ENCODE measurements at places on chromosomes 1 and 21.

- no peak for DNase-seq
These were observed 44.7 kb downstream of the SLC30A10 start for GRCh38 chr1:219883400-219884332.

- DNase-seq: no peak
These were observed 1.5 kb downstream of the ATP8B2 start for GRCh38 chr1:154326546-154327465.

GRCh38 chr1:218299416-218299815, 14.3 kb downstream of the RRP15 start:
- no peak for DNase-seq

DNA sequence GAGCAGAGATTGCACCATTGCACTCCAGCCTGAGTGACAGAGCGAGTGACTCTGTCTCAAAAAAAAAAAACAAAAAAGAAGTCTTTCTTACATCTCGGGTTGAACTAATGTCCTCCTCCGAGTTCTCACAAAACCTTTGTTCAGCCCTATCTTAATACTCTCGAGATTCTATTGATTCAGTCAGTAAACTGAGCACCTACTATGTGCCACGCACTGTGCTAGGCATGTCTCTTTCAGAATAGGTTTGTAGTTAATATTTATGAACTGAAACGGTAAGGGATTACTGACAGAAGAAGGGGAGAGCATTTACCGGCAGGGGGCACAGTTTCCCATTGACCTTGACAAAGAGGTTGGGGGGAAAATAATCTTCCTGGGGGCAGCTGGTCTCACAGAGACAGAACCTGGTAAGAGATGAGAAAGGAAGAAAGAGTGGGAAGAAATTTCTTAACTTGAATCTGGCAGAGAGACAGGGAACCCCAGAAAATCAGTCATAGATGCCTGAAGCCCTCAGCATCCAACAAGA, 3.4 kb downstream of the PIAS3 start:
- no peak for DNase-seq

GRCh38 chr21:31479714-31480113, 135.7 kb upstream of the TIAM1 start:
- peak; percentile 84 for DNase-seq

GRCh38 chr1:217153361-217153760, 430.1 kb upstream of the ESRRG start:
- no peak for DNase-seq

DNA sequence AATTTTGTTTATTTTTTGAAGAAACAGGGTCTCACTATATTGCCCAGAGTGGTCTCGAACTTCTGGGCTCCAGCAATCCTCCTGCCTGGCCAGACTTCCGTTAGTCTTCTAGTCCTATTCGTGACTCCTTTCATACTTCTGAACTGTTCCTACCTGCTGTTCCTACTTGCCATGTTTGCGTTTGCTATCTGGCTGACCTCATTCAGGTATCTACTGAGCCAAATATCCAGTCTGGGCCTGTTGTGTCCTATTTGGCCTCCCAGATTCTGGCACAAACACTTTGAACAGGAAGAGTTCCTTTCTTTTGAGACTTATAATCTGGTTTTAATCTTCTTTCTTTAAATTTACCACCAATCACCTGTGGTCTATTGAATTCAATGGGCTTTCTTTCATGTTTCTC, 6.9 kb upstream of the NR1I3 start:
- no peak for DNase-seq

DNA sequence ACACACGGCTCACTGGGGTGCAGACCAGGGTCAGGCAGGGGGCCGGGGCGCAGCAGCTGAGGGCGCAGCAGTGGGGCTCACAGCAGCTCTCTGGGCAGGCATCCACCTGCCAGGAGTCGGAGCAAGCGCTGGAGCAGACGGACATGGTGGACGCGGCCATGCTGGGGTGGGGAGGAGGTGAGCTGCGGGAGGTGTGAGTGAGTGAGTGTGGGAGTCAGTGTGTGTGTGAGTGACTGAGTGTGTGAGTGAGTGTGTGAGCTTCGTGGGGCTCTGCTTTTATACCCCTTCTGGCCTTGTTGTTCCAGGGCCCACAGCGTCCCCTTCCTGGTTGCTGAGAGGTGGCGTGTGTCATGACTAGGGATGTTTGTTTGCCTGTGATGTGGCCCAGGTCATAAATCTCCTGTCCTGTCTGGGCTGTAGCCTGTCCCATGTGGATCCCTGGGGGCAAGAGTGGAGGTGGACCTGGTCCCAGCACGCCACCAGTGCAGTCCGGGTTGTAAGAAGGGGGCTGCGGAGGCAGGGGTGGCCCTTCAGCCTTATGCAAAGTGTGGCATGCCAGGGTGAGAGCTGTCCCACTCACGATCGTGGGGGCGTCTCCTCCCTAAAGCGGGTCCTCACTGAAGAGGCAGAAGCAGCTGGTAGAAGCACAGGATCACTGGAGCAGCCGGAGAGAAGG, at the start of gene KRTAP10-1:
TSS of gene KRTAP10-1 (minus strand) at position 205 of the 676 bp plus-strand sequence. CDS start at position 160, 45 bp downstream.
- no peak for DNase-seq

DNA sequence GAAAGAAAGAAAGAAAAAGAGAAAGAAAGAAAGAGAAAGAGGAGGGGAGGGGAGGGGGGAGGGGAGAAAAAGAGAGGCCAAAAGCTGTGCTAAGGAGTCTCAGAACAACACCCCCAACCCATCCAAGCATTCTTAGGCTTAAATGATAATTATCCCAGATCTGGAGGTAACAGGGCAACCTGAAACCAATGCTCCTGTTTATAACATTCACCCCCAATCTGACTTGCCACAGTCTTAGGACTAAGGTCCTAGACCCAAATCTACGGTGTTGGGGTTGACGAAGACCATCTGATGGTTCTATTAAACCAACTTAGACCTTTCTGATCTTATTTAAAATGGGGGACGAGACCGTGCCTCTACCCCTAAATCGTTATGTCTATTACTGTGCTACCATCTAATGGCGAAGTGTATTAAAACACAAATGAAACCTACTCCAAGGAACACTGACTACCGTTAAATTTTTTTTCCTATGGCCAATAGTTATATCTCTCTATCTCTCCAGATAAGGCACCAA, 119.3 kb upstream of the CDC42BPA start:
- DNase-seq: peak; percentile 47

- no peak for DNase-seq
These were observed 31.2 kb downstream of the CDCA8 start for GRCh38 chr1:37723390-37724078.

DNA sequence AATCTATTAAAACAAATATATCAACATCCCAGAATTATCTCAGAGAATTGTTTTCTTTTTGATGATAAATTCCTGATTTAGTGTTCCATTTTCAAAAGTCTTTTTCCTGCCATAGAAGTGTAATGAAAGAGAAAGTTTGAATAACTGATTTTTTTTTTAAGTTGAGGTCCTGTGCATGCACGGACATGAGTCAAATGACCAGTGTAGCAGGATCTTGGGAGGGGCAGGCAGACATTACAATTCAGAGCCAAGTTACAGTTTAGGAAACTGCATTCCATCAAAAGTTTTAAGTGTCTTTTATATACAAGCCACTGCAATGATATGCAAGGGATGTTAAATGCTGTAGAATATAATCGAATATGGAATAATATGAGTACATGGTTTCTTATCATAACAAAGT, 227.5 kb downstream of the HMCN1 start:
- DNase-seq: no peak

DNA sequence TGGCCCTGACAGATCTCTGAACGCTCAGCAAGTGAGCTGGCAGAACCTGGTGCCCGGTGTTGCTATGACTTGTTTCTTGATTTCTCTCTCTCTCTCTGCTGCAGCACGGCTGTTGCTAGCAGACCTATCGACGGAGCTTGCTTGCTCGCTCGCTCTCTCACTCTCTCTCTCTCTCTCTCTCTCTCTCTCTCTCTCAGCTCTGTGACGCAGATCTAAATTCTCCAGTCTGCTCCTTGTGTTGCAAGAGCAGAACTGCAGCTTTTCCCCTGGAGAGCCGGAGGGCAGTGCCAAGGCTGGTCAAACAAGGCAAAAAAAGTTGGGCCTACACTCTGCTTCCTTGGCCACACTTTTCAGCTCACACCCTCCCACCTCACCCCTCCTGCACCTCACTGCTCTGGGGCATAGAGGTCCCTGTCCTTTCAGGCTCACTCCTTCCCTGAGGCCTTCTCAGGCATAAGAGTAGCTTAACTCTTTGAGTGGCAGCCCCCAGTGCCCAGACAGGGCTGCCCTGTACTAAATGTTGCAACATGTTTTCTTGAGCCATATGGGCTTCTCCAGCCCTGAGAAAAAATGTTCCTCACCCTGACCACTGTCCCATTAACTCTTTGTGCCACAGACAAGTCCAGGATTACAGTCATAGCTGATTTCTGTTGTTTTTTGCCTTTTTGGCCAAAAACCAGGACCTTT, 72.2 kb downstream of the CD46 start:
- no peak for DNase-seq

DNA sequence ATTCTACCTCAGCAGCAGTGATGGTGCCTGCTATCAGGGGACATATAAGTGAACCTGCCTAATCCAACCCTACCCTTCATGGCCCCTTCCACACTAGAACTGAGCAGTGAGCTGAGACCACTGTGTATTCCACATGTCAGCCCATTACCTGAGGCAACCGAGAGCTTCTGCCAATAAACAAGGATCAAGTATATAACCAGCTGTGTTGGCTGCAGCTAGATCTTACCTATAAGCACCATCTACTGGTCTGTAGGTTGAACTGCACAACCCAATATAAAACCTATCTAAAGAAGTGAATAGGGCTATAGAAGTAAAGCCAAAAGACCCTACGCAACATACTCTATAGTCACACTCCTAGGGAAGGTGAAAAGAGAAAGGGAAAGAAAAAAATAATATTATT, 376.9 kb downstream of the HHIPL2 start:
- DNase-seq: peak; percentile 20

DNA sequence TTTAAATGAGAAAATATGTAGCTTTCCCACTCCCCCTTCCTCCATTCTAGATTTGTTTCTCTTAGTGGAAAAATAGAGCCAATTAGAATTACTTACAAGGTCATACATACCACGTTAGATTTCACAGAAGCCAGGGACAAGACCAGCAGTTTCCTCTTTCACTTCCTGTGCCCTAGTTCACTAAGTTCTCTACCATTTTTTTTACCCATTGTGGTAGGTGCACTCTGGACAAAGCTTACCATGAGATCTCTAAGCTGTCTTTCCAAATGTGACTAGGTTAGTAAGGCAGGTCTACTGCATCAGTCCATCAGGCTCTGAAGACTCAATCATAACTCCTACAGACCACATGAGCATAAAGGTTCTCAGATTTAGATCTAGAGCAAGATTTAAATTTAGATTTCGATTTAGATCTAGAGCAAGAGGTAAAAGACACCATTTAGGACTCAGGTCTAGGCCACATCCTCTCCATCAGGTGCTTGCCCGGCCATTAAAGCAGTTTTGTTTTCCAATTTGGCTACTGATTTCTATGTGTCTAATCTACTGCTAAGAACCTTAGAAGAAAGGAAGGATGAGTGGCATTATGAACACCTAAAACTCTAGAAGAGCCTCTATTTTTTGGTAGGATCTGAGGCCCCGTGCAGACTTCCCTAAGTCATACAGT, 235.3 kb downstream of the FAF1 start:
- no peak for DNase-seq

- no peak for DNase-seq
These were observed 9.4 kb upstream of the BACH1 start for GRCh38 chr21:29289317-29289716.

- no peak for DNase-seq
These were observed 397.8 kb upstream of the USP24 start for GRCh38 chr1:55612988-55613387.

GRCh38 chr1:187009320-187009719, 180.6 kb downstream of the PLA2G4A start:
- DNase-seq: no peak

GRCh38 chr21:29654855-29655254, 284.9 kb downstream of the GRIK1 start:
- DNase-seq: no peak

GRCh38 chr1:192601143-192601542, 25.6 kb downstream of the RGS1 start:
- no peak for DNase-seq

DNA sequence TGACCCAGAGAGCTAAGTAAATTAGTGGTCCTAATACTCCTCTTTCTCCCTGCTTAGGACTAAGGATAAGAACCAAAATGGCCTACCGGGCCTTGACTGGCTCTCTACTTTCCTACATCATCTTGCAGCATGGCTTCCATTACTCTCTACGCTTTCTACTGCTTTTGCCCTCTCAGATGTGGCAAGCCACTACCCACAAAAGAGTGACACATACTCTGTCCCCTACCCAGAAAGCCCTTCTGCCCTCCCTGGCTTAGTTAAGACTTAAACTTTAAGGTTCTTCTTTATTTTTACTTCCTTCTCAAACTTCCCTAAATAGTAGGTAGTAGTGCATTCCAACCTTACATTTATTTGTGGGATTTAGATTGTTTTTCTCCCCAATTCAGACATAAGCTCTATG, 228.1 kb downstream of the TPR start:
- no peak for DNase-seq

- DNase-seq: no peak
These were observed 51.6 kb downstream of the OBSCN start for GRCh38 chr1:228259368-228259894.

GRCh38 chr1:3419415-3420204, 34.9 kb upstream of the ARHGEF16 start:
- DNase-seq: no peak

- peak; percentile 30 for DNase-seq
These were observed 866 bp upstream of the WNT2B start for GRCh38 chr1:112507921-112508277.

GRCh38 chr1:208923946-208924720, 659.4 kb upstream of the CAMK1G start:
- DNase-seq: no peak

DNA sequence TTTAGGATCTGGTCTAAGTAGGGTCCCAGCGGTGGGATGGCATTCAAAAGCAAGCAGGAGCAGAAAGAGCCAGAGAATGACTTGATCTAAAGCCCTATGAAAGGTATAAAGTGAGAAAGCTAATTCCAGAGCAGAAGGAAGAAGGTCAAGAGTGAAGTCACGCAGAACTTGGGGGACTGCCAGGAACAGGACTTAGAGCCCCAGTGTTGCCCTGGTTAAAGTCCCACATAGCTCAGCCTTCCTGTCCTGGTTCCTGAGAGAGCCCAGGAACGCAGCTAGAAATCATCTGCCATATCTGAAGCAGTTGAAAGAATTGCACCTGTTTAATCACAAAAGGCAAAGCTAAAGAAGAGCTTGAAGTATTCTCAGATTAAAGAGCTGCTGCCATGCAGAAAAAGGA, 160.6 kb upstream of the ATP1B1 start:
- DNase-seq: peak; percentile 8

GRCh38 chr1:186291271-186291670, 83.8 kb downstream of the TPR start:
- no peak for DNase-seq

DNA sequence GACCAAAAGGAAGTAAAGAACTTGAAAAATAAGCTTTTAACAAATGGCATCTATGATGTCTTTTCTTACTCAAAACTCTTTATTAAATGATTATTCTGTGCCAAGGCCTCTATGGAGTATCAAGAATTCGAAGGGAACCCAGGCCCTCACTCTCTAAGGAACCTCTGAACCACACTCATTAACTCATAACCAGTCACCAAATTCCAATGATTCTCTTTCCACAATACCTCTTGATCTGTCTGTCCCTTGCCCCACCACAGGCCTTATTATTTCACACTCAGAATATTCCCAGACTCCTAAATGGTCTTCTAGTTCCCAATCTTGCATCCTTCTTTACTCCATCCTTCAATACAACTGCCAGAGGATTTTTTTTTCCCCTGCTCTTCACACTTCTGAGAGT, 37.0 kb downstream of the PCSK9 start:
- DNase-seq: no peak

- peak; percentile 2 for DNase-seq
These were observed 352.6 kb upstream of the NEGR1 start for GRCh38 chr1:72634946-72635345.
